Hypothalamus (tissue), 51 donors: ENCODE measurements at places on chromosomes 1 and 21.

DNA sequence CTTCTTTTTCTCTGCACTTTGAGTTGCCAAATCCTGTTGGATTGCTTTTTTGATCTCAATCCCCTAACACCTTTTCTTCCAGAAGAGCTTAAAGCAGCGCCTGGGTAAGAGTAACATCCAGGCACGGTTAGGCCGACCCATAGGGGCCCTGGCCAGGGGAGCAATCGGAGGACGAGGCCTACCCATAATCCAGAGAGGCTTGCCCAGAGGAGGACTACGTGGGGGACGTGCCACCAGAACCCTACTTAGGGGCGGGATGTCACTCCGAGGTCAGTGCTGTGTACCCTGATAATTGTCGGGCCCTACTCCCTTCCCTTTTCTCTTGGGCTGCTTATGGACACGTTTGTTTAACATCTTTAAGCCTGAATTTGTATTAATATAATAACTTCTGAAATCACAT is 8.3 kb downstream of the CHTOP start:
- DNase-seq = no peak

DNA sequence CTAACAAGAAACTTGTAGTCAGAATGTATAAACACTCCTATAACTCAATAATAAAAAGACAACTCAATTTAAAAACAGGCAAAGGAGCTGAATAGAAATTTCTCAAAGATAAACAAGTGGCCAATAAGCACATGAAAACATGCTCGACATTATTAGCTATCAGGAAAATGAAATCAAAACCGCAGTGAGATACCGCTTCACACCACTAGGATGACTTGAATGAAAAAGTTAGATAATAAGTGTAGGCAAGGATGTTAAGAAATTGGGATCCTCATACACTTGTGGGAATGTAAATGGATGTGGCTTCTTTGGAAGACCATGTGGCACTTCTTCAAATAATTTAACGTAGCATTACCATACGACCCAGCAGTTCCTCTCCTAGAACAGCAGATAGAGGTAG is 8.9 kb downstream of the RALGPS2 start:
- DNase-seq = no peak

- no peak for DNase-seq
Measured at GRCh38 chr1:92902406-92902744, 58.9 kb downstream of the DIPK1A start.

GRCh38 chr1:229714964-229715603 is 89.0 kb downstream of the URB2 start:
- no peak for DNase-seq

GRCh38 chr1:116493484-116494352 is 77.1 kb downstream of the CD58 start:
- DNase-seq = no peak

GRCh38 chr21:36310016-36310415 is 10.0 kb upstream of the MORC3 start:
- no peak for DNase-seq

DNA sequence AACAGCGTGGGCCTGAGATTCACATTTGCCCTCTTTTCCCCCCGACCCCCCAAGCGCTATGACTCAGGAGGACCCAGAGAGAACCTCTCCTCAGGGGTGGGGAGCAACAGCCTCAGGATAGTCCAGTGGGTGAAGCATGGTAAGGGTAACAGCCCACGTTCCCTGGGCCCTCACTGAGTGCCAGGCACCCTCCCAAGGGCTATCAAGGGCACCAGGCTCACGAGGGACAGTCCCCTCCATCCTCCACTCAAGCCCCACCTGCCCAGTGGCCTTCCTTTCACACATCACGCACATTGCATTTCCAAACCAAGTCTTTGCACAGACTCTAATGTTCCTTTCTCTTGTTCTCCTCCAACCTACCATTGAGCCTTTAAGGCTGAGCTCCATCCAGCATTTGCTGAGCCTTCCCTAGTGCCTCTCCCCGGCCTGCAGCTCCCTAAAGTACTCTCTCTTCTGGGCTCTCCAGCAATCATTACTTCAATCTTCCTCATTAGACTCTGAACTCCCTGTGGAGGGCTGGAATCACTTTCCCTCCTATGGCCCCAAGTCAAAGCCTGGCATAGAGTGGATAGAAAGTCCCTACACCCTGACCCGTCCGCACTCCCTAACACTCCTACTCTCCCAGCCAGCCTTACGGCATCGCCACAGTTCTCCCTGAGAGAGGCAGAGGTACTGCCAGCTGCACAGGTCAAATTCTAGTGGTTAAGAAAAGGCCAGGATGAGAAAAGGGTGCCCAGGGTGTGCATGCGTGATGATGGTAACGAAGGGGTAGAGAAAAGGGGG is 1.0 kb downstream of the AKR7A2 start:
- no peak for DNase-seq

- no peak for DNase-seq
Measured at GRCh38 chr1:115630342-115630741, 11.4 kb upstream of the VANGL1 start.

DNA sequence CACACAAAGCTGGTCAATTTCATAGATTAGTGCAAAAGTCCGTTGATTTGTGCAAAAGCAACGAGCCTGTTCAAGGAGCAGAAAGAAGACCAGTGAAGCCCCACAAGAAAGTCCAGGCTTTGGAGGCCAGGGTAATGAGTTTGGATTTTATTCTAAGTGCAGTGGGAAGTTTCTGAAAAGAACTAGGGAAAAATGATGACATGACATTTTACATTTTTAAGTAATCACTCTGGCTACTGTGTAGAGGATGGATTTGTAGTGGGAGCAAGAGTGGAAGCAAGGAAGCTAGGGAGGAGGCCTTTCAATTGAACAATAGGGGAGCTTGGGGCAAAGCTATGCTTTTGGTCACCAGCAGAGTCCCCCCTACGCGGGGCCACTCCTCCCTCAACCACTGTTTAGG is 186.2 kb downstream of the ZNF281 start:
- DNase-seq = no peak

DNA sequence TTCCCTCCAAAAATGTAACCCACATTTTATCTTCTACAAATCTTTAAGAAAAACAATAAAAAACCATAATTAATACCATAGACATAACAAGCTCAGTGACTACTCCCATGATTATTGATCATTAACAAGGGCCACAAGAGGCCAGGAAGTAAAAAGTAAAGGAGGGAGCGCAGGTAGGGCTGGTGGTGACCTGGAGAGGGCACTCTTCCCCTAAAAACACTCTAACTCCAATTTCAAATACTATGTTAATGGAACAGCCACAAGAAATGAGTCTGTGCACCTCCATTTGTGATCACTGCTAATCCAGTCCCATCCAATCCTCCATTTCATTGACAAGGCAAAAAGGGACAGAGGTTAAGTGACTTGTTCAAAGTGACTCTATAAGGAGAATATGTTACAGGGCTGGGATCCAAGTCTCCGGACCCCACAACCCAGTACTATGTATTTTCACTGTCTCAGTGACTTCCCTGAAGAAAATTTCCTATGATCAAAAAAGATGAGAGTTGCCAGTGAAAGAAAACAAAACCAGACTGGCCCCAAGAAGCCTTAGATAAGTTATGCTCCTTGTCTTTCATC is 41.2 kb upstream of the CFAP298 start:
- no peak for DNase-seq

- no peak for DNase-seq
Measured at GRCh38 chr1:151061704-151062103, 1.5 kb downstream of the MLLT11 start.
